Esophagus squamous epithelium (tissue), 5 donors: ENCODE measurements at places on chromosomes 5 and 9.

DNA sequence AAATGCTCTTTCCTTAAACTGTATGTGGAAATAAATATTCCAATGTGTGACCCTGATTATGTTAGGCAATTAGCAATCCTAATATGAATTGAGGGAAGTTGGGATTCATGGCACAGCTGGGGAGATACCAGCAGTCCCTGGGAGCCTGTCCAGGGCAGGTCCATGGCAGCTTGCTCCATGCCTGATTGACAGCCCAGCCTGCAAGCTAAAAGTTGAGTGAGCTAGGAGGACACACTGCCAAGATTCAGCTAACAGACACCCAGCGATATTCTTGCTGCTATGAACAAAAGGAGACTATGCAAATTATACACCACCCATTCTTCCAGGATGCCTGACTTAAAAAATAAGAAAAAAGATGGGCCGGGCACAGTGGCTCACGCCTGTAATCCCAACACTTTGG, 6.2 kb downstream of the TGFBI start:
- no peak for DNase-seq

DNA sequence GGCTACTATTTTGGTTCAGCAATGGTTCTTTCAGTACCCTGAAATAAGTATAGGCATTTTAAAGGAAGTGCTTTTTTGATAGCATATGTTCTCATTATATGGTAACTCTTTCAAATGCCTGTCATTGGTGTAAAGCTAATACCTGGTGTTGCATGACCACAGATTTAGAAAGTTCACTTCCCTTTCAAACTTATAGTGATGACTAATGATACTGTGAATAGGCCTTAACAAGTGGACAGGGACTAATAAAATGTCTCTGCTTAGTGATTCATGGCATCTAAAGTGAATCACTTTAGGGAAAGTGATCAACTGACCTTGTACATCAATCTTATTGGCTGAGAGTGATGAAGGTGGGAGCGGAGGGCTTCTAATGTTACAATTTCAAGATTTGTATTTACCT, 21.6 kb downstream of the MRPL22 start:
- DNase-seq = no peak

GRCh38 chr5:39426051-39426745, 1.4 kb upstream of the DAB2 start:
- DNase-seq = no peak

DNA sequence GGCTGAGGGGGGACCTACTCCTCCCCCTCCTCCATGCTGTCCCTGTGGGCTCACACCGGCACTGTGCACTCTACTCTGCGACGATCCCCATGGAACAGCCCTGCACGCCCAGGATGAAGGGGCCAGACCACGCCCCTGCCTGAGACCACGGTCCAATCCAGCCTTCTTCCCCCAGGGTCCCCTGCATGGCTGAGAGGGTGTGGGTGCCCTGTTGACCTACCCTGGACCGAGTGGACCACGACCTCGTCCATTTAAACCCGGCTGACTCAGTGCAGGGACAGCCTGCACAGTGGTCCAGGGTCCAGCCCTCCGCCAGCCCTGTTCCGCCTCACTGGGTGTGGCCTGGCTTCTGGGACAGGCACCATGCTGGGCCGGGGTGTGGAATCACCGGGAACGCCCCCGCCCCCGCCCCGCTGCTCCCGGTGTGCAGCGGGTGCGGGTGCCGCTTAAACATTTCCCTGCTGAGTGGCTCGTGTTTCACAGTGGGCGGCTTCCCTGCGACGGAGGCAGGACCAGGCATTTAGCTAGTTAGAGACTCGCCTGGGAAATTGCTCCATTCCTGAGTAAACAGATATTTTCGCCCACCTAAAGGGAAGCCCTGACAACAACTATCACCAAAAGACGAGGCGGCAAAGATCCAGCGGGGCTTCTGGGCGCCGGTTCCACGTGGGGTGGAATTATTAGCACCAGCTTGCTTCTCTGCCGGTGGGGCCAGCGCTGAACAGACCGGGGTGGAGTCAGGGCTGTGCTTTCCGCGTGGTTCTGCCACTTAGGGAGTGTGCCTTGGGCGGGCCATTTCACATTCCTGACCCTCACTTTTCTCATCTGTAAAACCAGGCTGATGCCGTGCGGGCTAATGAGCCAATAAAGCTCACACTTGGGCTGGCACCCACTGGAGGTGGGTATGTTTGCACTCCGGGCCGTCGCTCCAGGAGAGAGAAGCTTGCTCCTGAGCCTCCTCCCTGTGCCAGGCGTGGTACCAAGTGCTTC, 22.6 kb downstream of the DBH start:
- no peak for DNase-seq

DNA sequence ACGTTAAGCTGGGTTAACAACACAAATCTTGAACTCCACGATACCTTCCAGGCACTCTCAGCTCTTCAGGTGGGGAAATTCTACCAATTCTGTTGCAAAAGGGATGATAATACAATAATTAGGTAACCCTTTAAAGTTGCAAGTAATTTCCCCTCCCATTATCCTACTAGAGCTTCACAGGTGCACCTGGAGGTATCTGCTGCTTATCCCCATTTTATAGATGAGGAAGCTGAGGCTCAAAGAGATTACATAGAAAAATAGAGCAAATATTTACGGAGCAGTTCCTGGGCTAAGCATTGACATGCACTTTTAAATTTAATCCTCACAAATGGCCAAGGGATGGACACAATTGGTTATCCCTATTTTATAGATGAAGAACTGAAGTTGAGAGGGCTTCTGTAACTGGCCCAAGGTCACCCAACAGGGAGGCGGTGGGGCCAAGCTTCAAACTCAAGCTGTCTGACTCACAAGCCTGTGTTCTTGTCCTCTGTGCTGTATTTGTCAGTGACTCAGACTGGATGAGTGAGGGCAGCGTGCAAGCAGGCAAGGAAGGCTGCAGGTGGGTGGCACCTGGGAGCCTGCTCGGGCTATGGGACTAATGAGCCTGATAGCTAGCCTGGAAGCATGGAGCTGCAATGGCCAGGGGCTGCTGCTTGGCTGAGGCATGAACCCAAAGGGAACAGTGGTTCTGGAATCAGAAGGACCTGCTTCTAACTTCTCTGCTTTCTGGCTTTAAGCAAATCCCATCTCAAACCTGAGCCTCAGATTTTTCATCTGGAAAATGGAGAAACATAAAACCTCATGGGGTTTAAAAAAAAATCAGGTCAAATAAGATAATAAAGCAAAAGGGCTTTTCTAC, 105.5 kb downstream of the PDE6A start:
- no peak for DNase-seq

- DNase-seq = no peak
Measured at GRCh38 chr5:138573949-138574670, 1.1 kb downstream of the HSPA9 start.

DNA sequence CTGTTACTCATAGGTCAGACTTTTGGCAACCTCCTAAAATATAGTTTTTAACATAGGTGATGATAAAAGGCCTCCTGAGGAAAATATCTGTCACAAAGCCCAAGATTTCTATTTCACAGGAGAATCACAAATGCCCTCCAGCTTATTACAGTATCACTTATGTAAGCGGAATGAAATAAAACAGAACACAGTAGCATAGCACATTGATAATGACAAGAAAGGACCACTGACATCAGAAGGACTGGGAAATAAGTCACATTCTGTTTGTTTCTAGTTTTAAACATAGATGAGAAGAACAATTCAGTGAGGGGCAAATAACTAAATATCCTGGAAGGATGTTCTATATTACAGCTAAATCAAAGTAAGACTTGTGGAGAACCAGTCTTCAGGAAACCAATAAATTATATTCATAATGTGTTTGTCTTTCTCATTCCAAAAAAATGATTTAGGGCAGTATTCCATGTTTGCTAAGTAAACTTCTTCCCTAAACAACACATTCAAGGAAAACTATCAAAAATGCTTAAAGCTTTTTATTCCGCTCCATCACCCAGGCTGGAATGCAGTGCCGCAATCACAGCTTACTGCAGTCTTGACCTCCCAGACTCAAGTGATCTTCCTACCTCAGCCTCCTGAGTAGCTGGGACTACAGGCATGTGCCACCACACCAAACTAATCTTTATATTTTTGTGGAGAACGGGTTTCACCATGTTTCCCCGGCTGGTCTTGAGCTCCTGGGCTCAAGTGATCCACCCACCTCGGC, 20.8 kb upstream of the CTNNAL1 start:
- DNase-seq = no peak

DNA sequence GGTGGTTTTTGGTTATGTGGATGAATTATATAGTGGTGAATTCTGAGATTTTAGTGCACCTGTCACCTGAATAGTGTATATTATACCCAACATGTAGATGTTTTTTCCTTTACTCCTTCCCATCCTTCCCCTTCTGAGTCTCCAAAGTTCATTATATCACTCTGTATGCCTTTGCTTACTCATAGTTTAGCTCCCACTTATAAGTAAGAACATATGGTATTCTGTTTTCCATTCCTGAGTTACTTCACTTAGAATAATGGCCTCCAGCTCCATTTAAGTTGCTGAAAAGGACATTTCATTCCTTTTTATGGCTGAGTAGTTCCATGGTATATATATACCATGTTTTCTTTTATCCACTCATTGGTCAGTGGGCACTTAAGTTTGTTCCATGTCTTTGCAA, 161.6 kb upstream of the CD180 start:
- no peak for DNase-seq

- DNase-seq = no peak
Measured at GRCh38 chr5:73472116-73472515, 23.5 kb upstream of the FOXD1 start.

DNA sequence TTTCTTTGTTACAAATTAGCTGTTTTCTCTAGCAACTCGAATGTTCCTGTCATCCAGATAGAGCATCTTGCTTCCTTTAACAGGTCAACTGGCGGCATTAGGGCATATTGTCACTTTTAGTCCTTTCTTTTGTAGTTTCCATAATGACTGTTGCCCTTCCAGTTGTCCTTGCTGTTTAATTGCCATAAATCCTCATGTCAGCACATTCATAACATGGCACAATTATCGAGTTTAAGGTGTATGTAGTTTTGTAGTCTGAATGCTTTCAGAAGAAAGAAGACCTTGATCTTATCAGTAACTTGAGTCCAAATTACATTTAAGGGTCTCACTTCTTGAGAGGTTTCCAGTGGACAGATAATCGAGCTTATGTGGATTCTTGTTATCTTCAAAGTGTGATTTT, 161.7 kb upstream of the CDH12 start:
- DNase-seq = no peak

GRCh38 chr5:149790276-149790675, 60.2 kb downstream of the PPARGC1B start:
- DNase-seq = no peak

DNA sequence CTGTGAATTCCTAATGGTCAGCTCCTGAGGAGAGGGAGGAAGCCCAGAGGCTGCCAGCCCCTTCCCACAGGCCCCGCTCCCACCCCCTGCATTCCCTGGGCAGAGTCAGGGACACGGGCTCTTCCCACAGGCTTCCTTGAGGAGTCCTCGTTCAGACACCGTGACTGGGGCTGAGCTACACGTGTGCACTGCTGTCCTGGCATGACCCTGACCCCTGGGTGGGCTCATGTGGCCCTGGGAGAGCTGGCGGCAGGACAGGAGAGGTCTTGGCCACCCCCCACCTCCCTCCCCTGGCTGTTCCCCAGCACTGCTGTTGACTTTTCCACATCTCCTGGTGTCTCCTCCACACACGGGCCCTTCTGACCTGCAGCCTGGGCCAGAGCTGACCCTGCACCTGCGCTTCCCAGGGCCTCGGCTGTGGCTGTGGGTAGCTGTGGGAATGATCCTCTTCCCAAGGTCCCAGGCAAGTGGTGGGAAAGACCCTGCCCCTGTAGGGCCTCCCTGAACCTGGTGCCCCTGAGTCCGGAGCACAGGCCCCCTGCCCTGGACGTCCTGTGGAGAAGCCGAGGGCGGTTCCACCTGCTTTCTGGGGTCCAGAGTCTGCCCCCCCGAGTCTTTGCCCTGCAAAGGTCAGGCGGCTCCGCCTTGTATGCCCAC, 56.5 kb upstream of the NKD2 start:
- DNase-seq = no peak

- DNase-seq = no peak
Measured at GRCh38 chr5:120614531-120615180, 150.6 kb downstream of the PRR16 start.

- no peak for DNase-seq
Measured at GRCh38 chr9:13970018-13970417, 343.9 kb downstream of the NFIB start.

GRCh38 chr5:73028991-73029595, 73.3 kb downstream of the FCHO2 start:
- no peak for DNase-seq

- no peak for DNase-seq
Measured at GRCh38 chr5:717143-717542, 24.0 kb upstream of the TPPP start.

DNA sequence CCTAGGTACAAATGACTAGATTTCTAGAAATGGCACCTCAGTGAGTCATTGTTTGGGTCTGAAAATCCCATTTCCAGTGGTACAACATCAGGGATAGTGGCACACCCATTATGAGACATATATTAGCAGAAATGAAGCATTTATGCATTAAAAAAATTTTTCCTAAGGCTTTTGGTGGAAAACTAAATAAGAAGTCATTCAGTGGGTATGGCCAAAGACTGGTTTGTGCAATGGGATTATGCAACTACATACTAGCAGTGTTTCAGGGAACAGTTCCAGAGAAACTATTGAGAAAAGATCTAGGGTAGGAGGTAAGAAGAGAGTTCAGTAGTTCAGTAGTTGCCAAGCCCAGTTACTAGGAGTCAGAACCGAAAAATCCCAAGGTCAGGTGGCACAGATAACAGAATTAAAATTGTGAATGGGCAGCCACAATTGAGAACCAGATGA, 106.5 kb upstream of the HAPLN1 start:
- no peak for DNase-seq

DNA sequence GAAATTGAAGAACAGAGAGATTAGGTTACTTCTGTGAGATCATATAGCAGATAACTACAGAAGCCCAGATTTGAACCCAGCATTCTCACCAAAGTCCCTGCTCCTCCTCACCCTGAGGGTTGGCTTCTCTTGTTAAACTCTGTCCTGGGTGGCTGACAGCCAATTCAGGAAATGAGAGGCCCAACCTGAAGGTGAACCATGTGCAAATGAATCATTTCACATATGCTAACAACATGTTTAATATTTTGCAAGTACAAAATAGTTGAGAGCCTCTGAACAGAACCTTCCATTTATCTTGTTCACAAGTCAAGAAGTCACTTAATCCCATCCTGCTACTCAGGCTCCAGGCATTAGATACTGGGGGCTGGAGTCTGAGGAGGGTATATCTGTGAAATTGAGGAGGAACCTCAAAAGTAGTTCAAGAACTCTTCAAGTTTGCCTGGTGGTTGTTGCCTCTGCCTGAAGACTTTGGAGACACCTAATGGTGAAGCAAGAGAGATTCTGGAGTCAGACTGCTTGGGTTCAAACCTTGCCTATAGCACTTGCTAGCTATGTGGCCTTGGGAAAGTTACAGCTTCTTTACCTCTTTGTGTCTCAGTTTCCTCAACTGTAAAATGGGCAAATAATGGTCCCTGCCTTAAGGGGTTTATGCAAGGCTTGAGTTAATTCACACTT, 564.0 kb downstream of the PSAT1 start:
- no peak for DNase-seq
